ENCODE measurements at places on chromosomes 1 and 21.

DNA sequence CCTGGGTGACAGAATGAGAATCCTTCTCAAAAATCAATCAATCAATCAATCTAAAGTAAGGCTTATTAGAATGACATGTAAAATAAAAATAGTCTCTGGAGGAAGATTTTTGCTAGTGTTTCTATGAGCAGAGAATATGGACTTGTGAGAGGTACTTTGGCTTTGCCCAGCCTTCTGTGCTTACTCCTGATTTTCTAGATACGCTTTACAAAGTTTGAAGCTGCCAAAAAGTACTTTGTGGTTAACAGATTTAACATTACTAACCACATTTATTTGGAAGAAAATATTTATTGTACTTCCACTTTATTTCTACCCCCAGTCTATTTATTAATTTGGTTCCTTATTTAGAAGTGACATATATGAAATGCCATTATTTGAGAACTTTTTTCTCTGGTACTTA, 41.0 kb downstream of the CEP350 start:
- no peak for DNase-seq

DNA sequence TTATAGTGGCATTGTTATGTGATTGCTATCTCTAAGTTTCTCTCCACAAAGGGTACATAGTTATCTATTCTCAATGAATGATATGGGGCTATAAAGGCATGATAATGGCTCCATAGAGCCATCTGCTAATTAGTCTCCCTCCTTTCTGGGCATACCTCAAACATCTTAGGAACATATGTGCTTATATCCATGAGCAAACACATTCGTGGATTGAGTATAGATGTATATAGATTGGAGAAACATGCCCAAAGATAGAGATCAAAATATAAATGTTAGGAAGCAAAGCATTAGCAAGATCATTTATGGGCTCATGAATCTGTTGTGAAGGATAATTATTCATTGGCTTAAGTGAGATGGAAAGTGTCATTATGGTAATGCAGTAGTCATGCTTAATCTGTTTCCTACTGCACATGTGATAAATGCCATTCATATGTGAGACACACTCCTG, 155.8 kb upstream of the UBE2U start:
- DNase-seq, result no peak

GRCh38 chr1:154469844-154470560, 32.0 kb upstream of the TDRD10 start:
- no peak for DNase-seq

GRCh38 chr1:156319664-156320063, 18.4 kb downstream of the CCT3 start:
- no peak for DNase-seq

All from NCI-H526 treated with DMSO at 0.1 percent for 48 hours (cell line).